ENCODE measurements at places on chromosomes 2 and 18. TPM values are rescaled to one million over a fixed set of nuclear protein-coding genes. Genes with fewer than 3 reads are reported as not detected.

The TTR gene
- not detected for total RNA-seq

The SLC11A1 gene
- 2.8 TPM for total RNA-seq

The LINC00305 gene
- total RNA-seq = not detected

The FOXD4L1 gene
- total RNA-seq = not detected

The GPR45 gene
- not detected for total RNA-seq

The LYPD1 gene
- not detected for total RNA-seq
